ENCODE measurements at places on chromosomes 3 and 15.

- no peak for DNase-seq
Measured at GRCh38 chr15:57012556-57012955, 94.1 kb downstream of the TCF12 start.

- no peak for DNase-seq
Measured at GRCh38 chr3:62436785-62437184, 63.4 kb upstream of the FEZF2 start.

GRCh38 chr15:68277131-68277602 is 378 bp upstream of the FEM1B start:
- no peak for DNase-seq

GRCh38 chr15:73792415-73792814 is 39.3 kb upstream of the INSYN1 start:
- DNase-seq, result no peak

- DNase-seq, result no peak
Measured at GRCh38 chr15:65412556-65412955, 10.2 kb downstream of the IGDCC4 start.

Data from activated T-cell treated with anti-CD3 and anti-CD28 coated beads, Interleukin-2, amount 50 U/mL, for 48 hours (primary cell).